ENCODE measurements at places on chromosomes 3 and 15. TPM values are rescaled to one million over a fixed set of nuclear protein-coding genes. Genes with fewer than 3 reads are reported as not detected.

The NUSAP1 gene
- total RNA-seq: 17.9 TPM

- DNase-seq: no peak
Observed at GRCh38 chr3:133578548-133579191, 5.2 kb downstream of the CDV3 start.

- no peak for DNase-seq
Observed at GRCh38 chr3:182183716-182184430, 472.1 kb downstream of the SOX2 start.

- no peak for DNase-seq
Observed at GRCh38 chr3:95037927-95038326, 975.1 kb downstream of the NSUN3 start.

GRCh38 chr3:56795097-56795828 is 6.5 kb downstream of the ARHGEF3 start:
- peak; percentile 44 for DNase-seq

DNA sequence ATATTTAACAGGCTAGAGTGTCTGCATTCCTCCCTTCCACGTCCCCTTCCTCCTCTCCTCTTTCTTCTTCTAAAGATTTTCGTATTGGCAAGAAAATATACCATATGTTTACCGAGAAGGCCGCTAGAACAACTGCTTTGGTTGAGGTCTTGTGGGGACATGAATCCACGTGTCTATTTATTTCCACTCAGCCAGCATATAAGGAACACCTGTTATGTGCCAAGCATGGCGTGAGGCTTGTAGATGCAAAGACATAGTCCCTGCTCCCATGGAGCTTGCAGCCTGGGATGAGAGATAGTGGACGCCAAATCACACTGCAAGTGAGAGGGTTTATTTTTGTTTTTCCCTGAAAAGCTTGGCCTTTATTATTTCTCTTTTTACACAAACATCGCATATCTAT is 57.1 kb downstream of the SLC7A14 start:
- no peak for DNase-seq

DNA sequence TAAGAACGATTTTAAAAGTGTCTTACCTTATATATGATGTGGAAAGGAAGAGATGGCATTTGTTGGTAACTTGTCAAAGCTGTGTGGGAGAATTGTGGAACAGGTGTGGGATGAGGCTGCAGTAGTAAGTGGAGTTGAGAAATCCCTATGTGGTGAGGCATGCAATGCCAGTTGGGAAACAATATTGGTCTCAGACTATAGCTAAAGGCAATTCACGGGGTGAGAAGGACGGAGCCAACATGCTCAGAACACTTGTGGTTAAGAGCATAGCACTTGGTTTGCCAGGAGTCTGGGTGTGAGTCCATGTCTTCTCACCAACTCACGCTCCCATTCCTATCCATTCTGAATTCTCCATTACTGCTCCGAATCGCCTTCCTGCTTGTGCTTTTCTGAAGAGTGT is 615.6 kb upstream of the ADAMTS9 start:
- no peak for DNase-seq

The CIDEC gene
- total RNA-seq: 4.0 TPM

GRCh38 chr15:101499863-101500713 is 10.6 kb upstream of the PCSK6 start:
- peak; percentile 82 for DNase-seq

The ZDHHC19 gene
- total RNA-seq: 3.3 TPM

DNA sequence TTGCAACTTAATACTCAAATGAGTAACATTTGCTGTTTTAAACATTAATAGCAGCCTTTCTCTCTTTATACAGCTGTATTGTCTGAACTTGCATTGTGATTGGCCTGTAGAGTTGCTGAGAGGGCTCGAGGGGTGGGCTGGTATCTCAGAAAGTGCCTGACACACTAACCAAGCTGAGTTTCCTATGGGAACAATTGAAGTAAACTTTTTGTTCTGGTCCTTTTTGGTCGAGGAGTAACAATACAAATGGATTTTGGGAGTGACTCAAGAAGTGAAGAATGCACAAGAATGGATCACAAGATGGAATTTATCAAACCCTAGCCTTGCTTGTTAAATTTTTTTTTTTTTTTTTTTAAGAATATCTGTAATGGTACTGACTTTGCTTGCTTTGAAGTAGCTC is 40.3 kb downstream of the CTNNB1 start:
- DNase-seq: no peak

The LTK gene
- 0.69 TPM for total RNA-seq

The SLC25A36 gene
- total RNA-seq: 60.1 TPM

The FBXW12 gene
- 0.11 TPM for total RNA-seq

- no peak for DNase-seq
Observed at GRCh38 chr15:91895051-91895450, 41.5 kb downstream of the SLCO3A1 start.

The PEAK1 gene
- total RNA-seq: 39.4 TPM

GRCh38 chr3:171451915-171452314 is 8.3 kb downstream of the TNIK start:
- DNase-seq: no peak

The MGLL gene
- total RNA-seq: 39.4 TPM

The TRIM42 gene
- not detected for total RNA-seq

DNA sequence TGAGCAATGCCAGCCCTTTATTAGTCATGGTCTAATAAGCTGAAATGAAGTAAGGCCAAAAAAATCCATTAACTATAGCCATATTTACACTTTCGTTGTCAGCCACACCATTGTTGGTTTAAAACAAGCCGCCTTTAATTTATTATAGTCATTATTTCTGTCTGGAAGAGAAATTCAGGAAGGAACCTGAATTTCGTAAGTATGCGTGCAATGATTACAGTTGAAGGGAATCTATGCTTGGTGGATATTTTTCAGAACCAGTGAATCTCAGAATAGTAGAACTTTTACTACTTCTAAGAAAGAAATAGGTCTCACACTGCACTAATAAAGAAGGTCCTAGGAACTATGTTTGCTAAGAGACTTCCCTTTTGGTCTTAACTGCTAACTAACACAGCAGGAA is 59.1 kb downstream of the FAM43A start:
- DNase-seq: no peak

All from adrenal gland (tissue), 19 donors.